ENCODE measurements at places on chromosomes 4 and X.

DNA sequence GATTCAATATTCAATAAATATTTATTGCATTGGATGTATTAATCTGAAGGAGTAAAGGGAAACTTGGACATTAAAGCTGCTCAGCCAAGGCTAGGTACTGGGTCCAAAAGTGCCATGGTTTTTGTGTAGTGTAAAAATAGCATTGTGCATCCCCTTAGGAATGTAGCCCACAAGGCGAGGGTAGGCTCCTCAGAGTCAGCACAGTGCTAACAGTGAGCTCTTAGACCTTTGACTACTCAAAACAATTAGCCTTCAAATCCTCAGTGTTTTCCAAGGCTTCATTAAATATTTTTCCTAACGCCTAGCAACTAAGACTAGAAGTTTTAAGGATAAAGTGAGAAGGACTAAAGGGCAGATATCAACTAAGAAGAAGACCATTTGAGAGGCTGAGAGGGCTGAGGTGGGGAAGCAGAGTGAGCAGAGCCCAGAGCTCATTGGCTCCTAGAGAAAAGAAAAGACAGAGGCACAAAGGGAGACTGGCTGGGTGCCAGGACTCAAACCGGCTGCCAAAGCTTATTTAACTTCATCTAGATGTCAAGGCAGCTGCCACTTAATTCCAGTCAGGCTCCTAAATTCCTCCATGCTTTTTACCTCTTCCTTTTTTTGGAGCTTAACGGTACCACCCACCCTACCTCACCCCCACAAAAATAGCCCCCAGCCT is 17.0 kb downstream of the PRKG2 start:
- DNase-seq: no peak

- DNase-seq: no peak
Measured at GRCh38 chrX:18252644-18253359, 32.1 kb upstream of the BEND2 start.

GRCh38 chr4:7653510-7654369 is 219.0 kb upstream of the PSAPL1 start:
- no peak for DNase-seq

- DNase-seq: no peak
Measured at GRCh38 chr4:87823200-87823599, 9.6 kb upstream of the MEPE start.

DNA sequence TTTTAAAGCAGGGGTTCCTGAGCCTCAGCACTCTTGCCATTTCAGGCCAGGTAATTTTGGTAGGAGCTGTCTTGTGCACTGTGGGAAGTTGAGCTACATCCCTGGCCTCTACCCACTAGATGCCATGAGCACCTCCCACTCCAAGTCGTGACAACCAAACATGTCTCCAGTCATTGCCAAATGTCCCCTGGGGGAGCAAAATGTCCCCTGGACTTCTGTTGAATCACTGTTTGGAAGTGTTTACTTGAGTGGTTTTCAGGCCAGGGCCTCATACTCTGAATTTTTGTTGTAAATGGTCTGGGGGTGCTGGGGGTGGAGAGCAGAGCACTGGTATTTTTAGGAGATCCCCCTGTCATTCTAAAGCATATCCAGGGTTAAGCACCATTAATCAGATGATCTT is 3.2 kb downstream of the PDK3 start:
- no peak for DNase-seq

- DNase-seq: no peak
Measured at GRCh38 chr4:186838295-186838694, 114.6 kb upstream of the FAT1 start.

DNA sequence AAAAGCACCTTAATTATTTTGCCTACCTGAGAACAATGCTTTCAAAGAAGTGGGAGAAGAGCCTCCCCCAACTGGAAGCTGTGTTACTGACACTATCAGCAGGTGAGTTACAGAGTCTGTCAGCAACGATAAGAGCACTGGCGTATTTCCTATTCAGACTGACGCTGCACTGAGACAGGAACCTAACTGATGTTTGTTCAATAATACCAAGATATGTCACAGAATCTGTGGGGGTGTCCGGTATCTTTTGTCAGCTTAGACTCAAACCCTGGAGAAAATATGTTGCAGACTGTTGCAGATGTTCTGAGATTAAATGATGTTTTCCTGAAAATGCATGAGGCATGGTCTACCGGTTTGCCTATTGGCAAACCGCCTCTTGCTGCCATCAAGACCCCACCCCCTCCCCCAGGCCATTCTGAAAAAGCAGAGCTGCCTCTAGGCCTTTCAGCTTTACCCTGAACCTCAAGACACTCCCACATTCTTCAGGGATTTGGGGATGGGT is 115.2 kb upstream of the KIT start:
- DNase-seq: no peak

DNA sequence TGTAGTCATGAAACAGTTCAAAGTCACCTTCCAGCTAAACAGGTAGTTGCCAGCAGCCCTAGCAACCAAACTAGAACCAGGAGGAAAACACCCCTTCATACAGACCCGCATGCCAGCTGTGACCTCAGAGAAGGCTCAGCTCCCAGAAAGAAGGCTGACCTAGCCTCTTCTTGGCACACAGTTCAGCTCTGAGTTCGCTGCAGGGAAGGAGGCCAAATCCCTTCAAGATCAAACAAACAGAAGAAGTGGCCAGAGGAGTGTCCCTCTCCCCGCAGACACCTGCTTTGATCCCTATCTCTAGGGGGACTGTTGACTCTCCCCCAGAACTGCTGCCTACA is 56.0 kb downstream of the HADH start:
- DNase-seq: no peak

DNA sequence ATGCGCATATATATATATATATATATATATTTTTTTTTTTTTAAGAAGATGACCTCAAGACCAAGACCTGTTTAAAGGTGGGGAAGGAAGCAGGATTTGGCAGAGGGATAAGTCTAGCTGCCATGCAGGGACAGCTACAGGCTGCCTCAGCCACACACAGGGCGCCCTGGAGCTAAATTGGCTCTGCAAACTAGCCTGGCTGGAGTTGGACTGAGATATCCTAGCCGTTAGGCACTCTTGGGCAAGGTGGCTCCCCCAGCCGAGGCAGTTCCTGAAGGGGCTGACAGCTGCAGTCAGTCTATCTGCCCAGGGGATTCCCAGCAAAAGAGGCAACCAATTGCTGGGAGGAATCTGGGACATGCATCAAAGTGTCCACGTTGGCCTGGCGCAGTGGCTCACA is 21.9 kb downstream of the TRIML1 start:
- DNase-seq: no peak

All from activated CD8-positive, alpha-beta memory T cell treated with anti-CD3 and anti-CD28 coated beads for 1 hour (primary cell).